ENCODE measurements at places on chromosomes 7 and 10. TPM values are rescaled to one million over a fixed set of nuclear protein-coding genes. Genes with fewer than 3 reads are reported as not detected.

GRCh38 chr10:17906002-17906401, 45.7 kb upstream of the SLC39A12 start:
- no peaks in the 10 kb centered on the region for H3K27me3 ChIP-seq
- no peaks in the 10 kb centered on the region for H3K4me1 ChIP-seq
- no peak overlapping the region for H3K4me3 ChIP-seq
- no peak for DNase-seq
- H3K27ac ChIP-seq: no peak overlapping the region

- no peak for DNase-seq
- H3K27ac ChIP-seq: no peak overlapping the region
- H3K4me3 ChIP-seq: no peak overlapping the region
- H3K4me1 ChIP-seq: peaks cover 10% of the 10 kb centered on the region
- no peaks in the 10 kb centered on the region for H3K27me3 ChIP-seq
- H3K36me3 ChIP-seq: no peaks in the 10 kb centered on the region
These were observed 69.4 kb downstream of the XPNPEP1 start for GRCh38 chr10:109853921-109854320.

- no peak overlapping the region for H3K4me3 ChIP-seq
- H3K27ac ChIP-seq: no peak overlapping the region
- no peak for DNase-seq
- H3K27me3 ChIP-seq: no peaks in the 10 kb centered on the region
- no peaks in the 10 kb centered on the region for H3K36me3 ChIP-seq
These were observed 289.4 kb upstream of the IGFBP3 start for GRCh38 chr7:46210467-46210866.

GRCh38 chr7:106869954-106870353, 4.9 kb downstream of the PIK3CG start:
- no peaks in the 10 kb centered on the region for H3K27me3 ChIP-seq
- H3K4me1 ChIP-seq: peaks cover 27% of the 10 kb centered on the region
- no peak overlapping the region for H3K27ac ChIP-seq
- peaks cover 7% of the 10 kb centered on the region for H3K36me3 ChIP-seq
- DNase-seq: no peak

DNA sequence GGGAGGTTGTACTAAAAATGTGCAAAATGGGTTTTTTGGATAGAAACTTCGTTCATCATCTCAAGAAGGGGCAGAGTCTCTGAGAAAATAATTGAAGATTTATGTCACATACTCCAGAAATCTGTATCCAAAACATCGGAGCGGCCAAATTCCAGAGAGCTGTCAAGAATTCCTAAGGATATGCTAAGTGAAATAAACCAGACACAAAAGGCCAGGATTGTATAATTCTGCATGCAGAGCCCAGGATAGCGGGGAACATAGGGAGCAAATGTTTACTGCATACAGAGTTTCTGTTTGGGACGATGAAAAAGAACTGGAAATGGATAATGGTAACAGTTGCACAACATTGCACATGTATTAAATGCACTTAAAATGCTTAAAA, 224.2 kb upstream of the AUTS2 start:
- no peaks in the 10 kb centered on the region for H3K27me3 ChIP-seq
- no peak overlapping the region for H3K27ac ChIP-seq
- H3K36me3 ChIP-seq: no peaks in the 10 kb centered on the region
- H3K4me1 ChIP-seq: no peaks in the 10 kb centered on the region
- DNase-seq: no peak
- H3K4me3 ChIP-seq: no peak overlapping the region

GRCh38 chr10:91140995-91141549, 79.4 kb upstream of the PCGF5 start:
- H3K27me3 ChIP-seq: no peaks in the 10 kb centered on the region
- H3K4me1 ChIP-seq: no peaks in the 10 kb centered on the region
- H3K36me3 ChIP-seq: no peaks in the 10 kb centered on the region
- no peak overlapping the region for H3K4me3 ChIP-seq
- no peak for DNase-seq

DNA sequence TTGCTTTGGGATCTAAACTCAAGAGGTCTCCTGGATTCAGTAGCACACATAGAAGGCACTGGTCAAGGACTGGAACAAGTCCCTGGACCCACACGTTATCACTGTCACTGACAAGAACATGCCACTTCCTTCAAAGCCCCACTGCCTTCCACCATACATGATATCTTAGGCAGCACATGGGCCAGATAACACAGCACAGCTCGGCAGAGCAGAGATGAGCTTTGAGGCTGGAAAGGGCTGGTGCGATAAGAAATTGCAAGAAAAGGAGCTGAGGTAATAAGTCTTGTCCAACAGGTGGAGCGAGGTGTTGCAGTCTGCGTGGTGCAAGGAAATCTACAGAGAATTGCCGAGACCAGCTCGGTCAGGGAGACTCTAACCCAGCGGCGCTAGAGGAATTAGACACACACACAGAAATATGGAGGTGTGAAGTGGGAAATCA, 139.8 kb upstream of the CDK13 start:
- H3K27me3 ChIP-seq: peaks cover 10% of the 10 kb centered on the region
- no peaks in the 10 kb centered on the region for H3K4me1 ChIP-seq
- no peaks in the 10 kb centered on the region for H3K36me3 ChIP-seq
- no peak overlapping the region for H3K27ac ChIP-seq
- DNase-seq: no peak

DNA sequence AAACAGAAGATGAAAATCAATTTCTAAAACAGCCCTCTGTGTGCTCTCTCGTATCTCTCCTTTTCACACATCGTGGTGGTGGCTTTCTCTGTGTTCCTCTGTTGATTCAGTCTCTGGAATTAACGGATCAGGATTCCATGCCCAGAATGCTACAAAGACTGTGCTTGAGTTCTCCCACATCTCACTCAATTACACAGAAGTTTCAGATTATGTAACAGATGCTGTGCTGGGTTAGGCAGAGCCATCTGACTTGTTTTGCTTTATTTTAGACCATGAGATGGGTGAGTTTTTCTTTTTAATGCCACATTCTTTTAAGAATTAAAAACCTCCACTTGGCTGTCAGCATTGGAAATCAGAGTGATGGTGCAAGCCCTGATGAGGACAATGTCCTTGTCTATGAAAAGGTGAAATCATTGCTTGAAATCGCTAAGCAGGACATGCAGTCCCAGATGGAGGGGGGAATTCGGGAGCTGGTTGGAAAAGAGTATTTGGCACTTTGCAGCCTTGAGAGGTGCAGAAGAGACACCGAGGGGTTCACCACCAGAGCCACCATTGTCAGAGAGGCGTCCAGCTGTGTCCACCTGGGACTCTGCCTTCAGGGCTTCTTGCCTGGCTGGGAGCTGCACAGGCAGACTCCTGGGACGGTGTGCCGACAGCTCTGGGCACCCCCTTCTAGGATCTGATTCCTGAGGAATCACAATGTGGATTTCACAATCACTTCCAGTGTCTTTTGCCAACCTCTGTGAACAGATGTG, 80.4 kb downstream of the EGFR start:
- H3K4me3 ChIP-seq: no peak overlapping the region
- no peaks in the 10 kb centered on the region for H3K36me3 ChIP-seq
- H3K27ac ChIP-seq: peak overlapping the region; percentile 29
- peaks cover 39% of the 10 kb centered on the region for H3K4me1 ChIP-seq
- no peak for DNase-seq
- H3K27me3 ChIP-seq: no peaks in the 10 kb centered on the region

- H3K27me3 ChIP-seq: peaks cover 95% of the 10 kb centered on the region
- H3K4me1 ChIP-seq: peaks cover 51% of the 10 kb centered on the region
- no peaks in the 10 kb centered on the region for H3K36me3 ChIP-seq
- DNase-seq: peak; percentile 45
- H3K4me3 ChIP-seq: peak overlapping the region; percentile 67
- no peak overlapping the region for H3K27ac ChIP-seq
These were observed 552 bp downstream of the MKX start for GRCh38 chr10:27744802-27745731.

DNA sequence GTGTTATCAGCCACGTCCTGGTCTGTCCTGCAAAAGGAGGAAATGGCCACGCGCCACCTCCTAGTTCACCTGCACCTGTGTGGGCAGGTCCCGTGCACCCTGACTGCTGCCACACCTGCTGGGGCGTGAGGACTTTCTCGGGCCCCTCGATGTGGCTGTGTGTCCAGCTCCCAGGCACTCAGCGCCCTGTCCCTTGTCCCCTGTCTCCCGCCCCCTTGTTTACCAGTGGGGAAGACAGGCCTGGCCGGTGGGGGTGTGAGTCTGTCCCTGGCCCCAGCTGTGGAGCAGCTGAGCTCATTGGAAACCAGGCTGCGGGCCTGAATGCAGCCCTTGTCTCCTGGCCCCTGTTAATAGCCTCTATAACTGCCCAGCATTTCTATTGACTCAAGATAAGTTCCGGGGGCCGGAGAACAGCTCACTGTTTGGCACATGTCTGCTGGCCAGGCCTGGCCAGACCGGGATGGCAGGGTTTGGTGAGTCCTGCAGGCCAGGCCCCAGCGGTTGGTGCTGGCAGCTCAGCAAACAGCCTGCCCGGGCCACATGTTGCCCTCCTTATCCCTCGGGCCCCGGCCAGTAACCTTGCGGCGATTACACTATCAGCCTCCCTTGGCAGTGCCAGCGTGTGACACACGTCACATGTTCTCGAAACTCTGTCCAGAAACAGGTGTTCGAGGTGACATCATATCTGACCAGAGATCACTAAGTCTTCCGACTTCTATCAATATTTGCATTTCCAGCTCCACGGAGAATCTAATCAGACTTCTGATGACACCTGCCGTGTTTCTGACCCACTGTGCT, 52.1 kb downstream of the FOXL3 start:
- no peak overlapping the region for H3K27ac ChIP-seq
- H3K27me3 ChIP-seq: no peaks in the 10 kb centered on the region
- no peaks in the 10 kb centered on the region for H3K4me1 ChIP-seq

DNA sequence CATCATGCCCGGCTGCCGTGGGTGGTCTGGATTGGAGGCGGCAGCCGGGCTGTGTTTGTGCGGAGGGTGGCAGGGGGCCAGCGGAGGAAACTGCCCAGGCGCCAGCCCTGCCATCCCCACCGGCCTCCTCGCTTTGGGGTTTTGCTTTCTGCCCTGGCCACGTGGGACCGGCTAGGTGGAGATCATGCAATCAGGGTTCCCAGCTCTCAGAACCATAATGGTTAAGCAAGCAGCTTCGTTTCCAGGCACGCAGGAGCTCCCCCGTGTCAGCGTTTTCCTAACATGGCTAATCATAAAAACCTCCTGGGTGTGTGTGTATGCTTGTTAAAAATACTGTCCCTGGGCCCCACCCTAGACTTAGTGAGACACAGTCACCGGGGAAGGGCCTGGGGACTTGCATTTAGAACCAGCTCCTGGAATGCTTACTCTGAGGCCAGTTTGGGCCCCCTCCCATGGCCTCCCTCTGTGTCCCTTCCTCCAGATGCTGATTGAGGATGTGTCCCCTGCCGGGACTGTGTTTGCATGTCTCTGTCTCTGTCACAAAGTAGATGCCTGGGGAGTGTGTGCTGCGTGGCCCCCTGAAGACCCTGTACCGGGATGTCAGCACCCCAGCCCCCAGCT, 119.3 kb downstream of the CUX1 start:
- H3K4me1 ChIP-seq: peaks cover 38% of the 10 kb centered on the region
- no peaks in the 10 kb centered on the region for H3K36me3 ChIP-seq
- peak overlapping the region; percentile 36 for H3K27ac ChIP-seq

- H3K4me1 ChIP-seq: no peaks in the 10 kb centered on the region
- no peak overlapping the region for H3K27ac ChIP-seq
- no peak for DNase-seq
These were observed 49.7 kb upstream of the WNT16 start for GRCh38 chr7:121279060-121279620.

- peak; percentile 77 for DNase-seq
- no peak within 1 kb of the TSS for H3K27ac ChIP-seq
- H3K4me1 ChIP-seq: peaks cover 14% of the 10 kb centered on the region
These were observed at the start of gene CCDC136 for GRCh38 chr7:128791121-128791971. Gene CCDC136 (plus strand): TSS chr7:128791968. CDS start chr7:128792412, 444 bp downstream.

- H3K27me3 ChIP-seq: no peaks in the 10 kb centered on the region
- no peak overlapping the region for H3K4me3 ChIP-seq
- H3K36me3 ChIP-seq: no peaks in the 10 kb centered on the region
These were observed 35.3 kb upstream of the PDZD8 start for GRCh38 chr10:117410557-117410956.

DNA sequence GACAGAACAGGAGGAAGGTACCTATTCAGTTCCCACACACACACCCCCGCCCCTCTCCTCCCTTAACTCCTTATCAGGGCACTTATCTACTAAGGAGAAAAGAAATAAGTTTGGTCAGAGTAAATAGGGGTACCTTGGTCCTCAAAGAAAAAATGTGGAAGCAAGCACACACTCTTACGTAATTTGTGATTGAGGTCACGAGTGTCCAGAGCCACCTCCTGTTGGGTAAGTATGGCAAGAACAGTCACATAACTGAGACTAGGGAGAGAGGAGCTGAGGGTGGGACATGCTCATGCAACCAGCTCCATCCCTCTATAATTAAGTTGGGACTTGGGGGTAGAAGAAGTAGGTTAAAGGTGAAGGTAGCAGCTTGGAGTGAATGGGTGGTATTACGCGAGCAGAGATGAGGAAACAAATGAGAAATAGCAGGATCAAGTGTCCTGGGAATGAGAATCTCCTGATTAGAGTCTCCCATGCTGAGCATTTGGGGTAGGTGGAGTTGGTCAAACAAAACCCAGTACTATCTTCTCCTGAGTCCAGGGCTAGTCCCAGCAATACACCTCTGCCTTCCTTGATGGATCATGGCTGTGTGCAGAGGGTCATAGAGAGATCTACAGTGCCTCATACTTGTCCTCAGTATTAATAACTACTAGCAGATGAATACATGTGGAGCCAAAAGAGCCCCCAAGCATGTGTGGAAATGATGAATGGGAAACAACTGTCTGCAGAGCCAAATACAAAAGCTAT, 77.1 kb downstream of the GSAP start:
- H3K4me3 ChIP-seq: no peak overlapping the region
- DNase-seq: peak; percentile 55
- no peaks in the 10 kb centered on the region for H3K36me3 ChIP-seq
- no peaks in the 10 kb centered on the region for H3K27me3 ChIP-seq
- peaks cover 34% of the 10 kb centered on the region for H3K4me1 ChIP-seq

GRCh38 chr7:18756378-18757050, 261.0 kb downstream of the HDAC9 start:
- H3K27me3 ChIP-seq: no peaks in the 10 kb centered on the region
- H3K4me1 ChIP-seq: no peaks in the 10 kb centered on the region
- H3K4me3 ChIP-seq: no peak overlapping the region
- no peak overlapping the region for H3K27ac ChIP-seq
- no peak for DNase-seq

GRCh38 chr7:43164757-43165156, 52.3 kb downstream of the HECW1 start:
- no peaks in the 10 kb centered on the region for H3K4me1 ChIP-seq
- no peaks in the 10 kb centered on the region for H3K27me3 ChIP-seq
- no peak overlapping the region for H3K4me3 ChIP-seq
- no peaks in the 10 kb centered on the region for H3K36me3 ChIP-seq

DNA sequence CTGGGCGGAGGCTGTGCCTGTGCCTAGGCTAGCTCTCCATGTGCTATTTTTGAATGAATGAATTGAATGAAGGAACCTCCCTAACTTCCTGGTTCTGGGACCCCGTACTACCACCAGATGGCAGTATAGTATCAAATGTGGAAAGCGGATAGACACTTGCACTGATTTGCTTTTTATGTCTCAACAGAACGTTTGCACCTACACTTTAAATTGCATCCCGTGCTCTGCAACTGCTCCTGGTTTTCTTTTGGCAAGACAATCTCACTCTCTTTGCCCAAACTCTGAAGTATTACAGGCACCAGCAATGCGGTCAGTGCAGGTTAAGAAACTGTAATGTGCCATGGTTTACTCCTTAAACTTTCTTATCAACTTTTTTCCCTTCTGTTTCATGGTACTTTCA, 6.5 kb downstream of the FZD8 start:
- no peak overlapping the region for H3K27ac ChIP-seq
- peaks cover 42% of the 10 kb centered on the region for H3K4me1 ChIP-seq
- no peaks in the 10 kb centered on the region for H3K36me3 ChIP-seq
- no peak for DNase-seq

Gene CYP3A5
- total RNA-seq: 15.5 TPM

Gene RNF32
- 3.0 TPM for total RNA-seq

Gene LYZL1
- total RNA-seq: not detected

Gene MXI1
- 33.3 TPM for total RNA-seq
